Activated naive CD8-positive, alpha-beta T cell treated with anti-CD3 and anti-CD28 coated beads, Interleukin-2, amount 50 U/mL, for 16 hours (primary cell): ENCODE measurements at places on chromosomes 2 and 18.

- no peak for DNase-seq
These were observed 142.2 kb downstream of the DYSF start for GRCh38 chr2:71595569-71595968.

- DNase-seq = peak; percentile 14
These were observed 106.1 kb upstream of the ALKAL2 start for GRCh38 chr2:393711-394696.

GRCh38 chr18:3411327-3411726 is 38.6 kb upstream of the TGIF1 start:
- no peak for DNase-seq

DNA sequence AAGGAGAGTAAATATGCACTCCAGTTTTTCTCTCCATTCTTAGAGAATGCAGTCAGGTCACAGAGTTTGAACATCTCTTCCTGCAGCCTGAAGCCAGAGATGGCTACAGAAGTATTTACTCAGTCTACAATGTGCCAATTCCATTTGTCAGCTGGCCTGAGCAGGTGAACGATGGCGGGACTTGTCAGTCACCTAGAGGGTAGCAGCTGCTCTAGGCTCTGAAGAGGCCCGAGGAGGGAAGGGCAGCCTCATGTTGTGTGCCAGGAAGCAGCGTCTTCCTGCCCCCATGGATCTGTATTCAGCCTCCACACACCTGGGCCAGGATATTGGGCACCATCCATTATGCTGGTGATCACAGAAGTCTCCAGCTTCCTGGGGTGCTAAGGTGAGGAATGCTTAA is 316.7 kb upstream of the CHAC2 start:
- no peak for DNase-seq

DNA sequence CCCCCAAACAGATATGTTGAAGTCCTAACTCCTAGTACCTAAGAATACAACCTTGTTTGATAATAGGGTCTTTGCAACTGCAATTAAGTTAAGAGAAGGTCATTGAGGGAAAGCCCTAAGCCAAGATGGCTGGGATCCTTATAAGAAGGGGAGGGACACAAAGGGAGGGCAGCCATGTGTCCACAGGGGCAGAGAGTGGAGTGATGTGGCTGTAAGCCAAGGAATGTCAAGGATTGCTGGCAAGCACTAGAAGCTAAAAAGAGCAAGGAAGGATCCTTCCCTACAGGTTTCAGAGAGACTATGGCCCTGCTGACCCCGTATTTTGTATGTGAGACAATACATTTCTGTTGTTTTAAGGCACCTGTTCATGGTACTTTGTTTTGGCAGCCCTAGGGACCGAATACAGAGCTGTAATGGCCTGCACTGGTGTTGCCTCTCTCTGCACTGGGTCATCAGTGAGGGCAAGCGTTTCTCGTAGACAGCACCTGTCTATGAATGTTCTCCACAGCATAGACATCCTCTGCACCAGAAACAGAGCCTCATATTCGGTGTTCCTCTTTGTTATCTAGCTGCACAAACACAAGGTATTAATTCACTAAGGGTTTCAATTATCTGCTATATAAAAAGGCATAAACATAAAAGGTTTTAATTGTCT is 75.4 kb upstream of the AQP4 start:
- no peak for DNase-seq

DNA sequence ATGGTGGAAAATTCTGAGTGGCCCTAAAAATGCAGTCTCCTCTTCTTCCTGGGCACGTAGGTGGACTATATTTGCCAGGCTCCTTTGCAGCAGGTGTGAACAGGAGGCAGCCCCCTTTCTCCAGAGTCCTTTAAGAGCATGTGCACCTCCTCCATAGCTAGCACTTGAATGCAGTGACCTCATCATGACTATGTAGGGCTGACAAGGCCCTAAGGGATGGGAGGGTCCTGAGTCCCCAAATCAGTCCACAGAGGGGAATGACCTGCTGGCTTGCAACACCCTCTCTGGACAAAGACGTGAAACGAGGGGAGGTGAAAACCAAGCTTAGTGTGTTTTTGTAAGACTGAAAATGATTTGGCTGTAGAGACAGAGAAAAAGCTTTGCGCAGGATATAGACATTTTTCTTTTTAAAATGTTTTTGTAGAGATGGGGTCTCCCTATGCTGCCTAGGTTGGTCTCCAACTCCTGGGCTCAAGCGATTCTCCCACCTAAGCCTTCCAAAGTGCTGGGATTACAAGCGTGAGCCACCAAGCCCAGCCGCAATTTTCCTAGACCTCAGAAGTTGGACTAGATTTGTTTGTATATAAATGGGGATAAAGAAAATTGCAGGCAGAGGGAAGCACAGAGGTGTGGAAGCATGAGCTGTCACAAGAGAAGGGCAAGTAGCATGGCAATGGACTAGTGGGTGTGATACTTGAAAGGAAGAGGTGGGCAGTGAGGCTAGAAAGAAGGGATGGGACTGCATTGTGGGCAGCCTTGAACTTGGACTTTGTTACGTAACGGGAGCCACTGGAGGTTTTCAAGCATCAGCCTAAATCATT is 28.8 kb downstream of the LONRF2 start:
- DNase-seq = no peak

DNA sequence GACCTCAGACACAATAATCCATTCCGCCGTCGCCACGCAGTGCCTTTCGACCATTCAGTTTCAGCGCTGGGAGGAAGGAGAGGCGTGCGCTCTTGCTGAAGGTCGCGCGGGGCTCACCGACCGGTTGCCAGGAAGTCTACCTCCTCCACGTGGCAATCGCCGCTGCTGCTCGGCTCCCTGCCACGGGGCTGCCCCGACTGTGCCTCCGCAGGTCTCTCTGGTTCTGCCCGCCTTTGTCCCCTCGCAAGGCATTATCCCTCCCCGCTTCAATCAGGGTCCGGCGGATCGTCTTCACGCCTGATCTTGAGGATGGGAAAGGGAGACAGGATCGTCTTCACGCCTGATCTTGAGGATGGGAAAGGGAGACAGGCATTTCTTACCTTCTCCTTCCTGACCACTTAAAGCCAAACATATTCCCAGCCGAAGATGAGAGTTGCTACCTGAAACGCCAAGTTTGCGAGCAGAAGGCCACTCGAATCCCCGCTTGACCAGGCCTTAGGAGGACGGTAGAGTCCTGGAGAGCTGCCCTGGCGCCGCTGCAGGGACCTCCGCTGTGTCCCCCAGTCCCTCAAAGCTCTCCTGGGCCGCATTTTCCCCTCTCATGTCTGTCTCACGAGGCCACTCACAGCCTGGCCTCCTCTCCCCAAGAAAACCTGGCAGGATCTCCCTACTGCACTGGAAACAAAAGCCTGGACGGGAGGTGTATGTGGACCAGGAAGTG is 4.3 kb upstream of the GPR45 start:
- DNase-seq = no peak

- no peak for DNase-seq
These were observed 48.1 kb downstream of the MYOM1 start for GRCh38 chr18:3171631-3172030.

DNA sequence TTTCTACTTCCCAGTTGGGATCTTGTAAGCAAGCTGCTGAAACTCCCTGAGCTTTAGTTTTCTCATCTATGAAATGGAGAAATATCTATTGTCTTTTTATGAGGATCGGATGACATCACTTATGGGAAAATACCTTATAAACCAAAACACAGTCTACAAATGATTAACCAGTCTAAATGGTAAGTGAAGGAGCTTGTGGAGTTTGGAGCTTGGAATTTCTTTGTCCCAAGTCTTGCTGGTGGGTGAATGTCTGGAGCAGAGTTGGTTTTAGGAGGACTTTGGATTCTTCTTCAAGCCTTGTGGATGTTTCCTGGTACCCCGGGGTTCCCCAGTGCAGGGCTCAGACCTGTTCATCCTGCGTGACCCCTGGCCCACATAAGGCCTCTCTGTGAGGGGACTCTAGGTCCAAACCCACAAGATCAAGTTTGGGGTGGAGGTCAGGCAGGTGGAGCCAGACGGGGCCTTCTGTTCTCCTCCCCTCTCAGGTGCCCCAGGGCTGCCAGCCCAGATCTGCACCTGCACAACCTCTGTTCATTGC is 43.2 kb downstream of the FOSL2 start:
- no peak for DNase-seq

GRCh38 chr2:169366066-169366465 is 3.7 kb upstream of the LRP2 start:
- DNase-seq = no peak

DNA sequence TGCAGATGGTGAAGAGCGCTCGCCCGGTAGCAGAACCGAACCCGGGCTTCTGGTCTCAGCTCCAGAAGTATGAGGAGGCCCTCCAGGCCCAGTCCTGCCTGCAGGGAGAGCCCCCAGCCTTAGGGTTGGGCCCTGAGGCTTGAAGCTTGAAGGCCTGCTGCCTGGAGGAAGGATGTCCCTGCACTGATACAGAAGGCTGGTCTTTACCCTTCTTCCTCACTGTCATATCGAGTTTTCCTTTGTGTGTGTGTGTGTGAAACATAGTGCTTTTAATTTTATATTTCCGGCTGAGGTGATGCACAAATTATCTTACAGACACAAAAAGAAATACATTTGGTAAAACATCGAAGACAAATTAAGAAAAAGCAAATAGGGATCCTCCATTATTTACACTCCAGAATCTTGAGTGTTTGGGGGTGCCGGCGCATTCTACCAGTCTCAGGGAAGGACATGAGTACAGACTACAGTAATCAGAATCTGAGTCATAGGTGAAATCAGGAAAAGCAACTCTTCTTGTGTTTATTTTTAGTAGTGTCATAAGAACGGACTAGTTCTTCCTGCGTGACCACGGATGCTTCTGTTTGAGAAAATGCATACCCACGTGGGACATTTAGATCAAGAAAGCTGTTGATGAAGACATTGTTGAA is 1.3 kb downstream of the DUSP28 start:
- no peak for DNase-seq

GRCh38 chr2:41495050-41495449 is 552.8 kb upstream of the PKDCC start:
- no peak for DNase-seq

DNA sequence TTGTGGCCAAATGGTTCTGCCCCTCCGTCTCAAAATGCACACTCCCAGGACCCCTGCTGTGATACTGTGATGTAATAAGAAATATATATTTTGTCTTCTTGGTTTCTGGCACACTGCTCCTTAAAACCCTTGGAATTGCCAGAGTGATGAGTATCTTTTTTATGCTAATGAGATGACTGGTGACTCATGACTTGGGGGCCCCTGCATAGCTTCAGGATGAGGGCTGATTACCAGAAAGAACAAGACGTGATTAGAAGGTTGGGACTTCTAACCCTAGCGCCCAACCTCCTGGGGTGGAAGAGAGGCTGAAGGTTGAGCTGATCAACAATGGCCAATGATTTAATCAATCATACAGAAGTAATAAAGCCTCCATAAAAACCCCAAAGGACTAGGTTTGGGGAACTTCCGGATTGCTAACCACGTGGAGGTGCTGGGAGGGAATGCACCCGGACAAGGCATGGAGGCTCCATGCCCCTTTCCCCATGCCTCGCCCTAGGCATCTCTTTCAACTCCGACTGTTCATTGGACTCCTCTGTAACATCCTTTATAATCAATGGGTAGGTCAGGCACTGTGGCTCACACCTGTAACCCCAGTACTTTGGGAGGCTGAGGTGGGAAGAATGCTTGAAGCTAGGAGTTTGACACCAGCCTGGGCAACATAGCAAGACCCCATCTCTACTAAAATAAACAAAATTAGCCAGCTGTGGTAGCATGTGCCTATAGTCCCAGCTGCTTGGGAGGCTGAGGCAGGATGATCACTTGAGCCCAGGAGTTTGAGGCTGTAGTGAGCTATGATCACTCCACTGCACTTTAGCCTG is 89.1 kb downstream of the HS1BP3 start:
- no peak for DNase-seq

DNA sequence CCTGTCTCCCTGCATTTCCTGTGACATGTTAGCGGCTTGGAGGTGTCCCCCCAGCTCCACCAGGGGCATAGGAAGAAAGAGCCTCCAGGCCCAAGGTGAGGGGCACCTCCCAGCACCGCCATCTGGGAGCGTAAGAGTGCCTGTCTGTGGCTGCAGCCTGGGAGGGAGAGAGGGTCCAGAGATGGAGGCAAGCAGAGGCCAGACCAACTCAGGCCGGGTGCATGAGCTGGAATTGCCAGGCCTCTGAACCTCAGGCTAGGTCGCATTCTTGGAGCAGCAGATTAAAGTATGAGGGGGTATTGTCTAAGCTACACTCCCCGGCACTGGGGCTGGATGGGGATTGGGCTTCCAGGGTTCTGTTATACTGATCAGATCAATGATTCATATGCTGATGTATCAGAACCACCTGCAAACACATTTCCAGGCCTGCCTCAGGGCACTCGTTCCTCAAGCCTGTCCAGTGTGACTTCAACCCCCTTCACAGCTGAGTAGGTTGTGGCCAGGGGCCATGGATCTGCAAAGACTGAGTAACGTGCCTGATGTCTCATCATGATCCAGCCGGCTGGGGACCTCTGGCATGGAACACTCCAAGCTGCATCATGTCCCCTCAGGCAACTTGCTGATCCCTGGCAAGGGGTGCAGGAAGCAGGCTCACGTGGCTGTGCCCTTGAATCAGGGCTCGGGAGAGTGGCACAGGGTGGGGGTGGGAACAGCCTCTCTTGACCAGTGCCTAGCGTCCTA is 73.2 kb downstream of the HS1BP3 start:
- DNase-seq = no peak

GRCh38 chr2:46073540-46074046 is 223.6 kb upstream of the EPAS1 start:
- DNase-seq = no peak

- DNase-seq = no peak
These were observed 73.5 kb downstream of the GALNT3 start for GRCh38 chr2:165720511-165720910.

GRCh38 chr18:46567196-46567595 is 89.8 kb downstream of the LOXHD1 start:
- no peak for DNase-seq

DNA sequence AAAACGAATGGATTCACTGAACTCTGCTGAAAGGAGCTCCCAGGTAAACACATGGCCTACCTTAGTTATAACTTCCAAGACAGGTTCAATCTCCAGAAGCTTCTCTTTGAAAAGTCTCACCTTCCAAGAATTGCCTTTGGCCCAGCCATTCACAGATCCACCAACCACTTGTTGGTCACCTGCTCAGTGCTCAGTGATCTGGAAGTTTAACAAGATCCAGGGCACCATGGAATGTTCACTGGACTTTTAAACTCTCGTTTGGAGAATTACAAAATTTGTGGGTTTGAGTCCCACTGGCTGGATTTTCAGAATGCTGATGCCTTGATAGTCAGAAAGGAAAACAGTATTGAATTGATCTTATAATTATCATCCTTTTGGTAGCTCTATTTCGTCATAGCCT is 9.4 kb downstream of the GPR39 start:
- no peak for DNase-seq

- DNase-seq = no peak
These were observed 73.7 kb upstream of the DPP10 start for GRCh38 chr2:114368705-114369104.

GRCh38 chr2:142165790-142166189 is 35.0 kb upstream of the LRP1B start:
- no peak for DNase-seq

GRCh38 chr18:80182855-80183254 is 64.5 kb downstream of the PARD6G start:
- DNase-seq = no peak
